IPS-NIHi11 (cell line): ENCODE measurements at places on chromosomes 11 and 22.
A peak's percentile ranks its signal among the peaks of the same experiment; 100 is the strongest.

GRCh38 chr11:116910378-116910777 lies 73.0 kb upstream of the APOA1 start:
- DNase-seq: no peak

DNA sequence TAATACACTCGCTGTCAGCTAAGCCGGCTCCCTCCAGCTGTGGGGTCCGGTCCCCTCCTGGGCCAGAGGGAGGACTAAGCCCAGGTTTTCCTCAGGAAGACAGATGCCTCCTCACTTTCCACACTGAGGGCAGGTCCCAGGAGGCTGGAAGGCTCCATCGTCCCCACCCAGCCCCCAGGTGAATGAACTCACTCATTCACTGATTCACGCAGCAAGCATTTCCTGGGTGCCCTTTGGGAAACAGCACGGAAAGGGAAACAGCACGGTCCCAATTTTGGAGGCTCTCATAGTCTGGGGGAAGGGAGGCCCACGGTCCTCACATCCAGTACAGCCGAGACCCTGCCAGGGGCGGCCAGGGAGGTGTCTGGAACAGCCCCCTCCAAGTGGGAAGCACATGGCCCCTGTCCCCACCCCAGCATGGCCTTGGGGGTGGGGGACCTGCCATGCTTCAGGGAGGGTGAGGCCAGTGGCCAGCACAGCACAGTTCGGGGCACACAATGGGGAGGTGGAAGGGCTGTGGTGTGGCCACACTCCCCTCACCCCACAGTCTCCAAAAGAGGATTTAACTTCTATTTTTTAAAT lies 9.3 kb upstream of the TH start:
- DNase-seq: no peak

DNA sequence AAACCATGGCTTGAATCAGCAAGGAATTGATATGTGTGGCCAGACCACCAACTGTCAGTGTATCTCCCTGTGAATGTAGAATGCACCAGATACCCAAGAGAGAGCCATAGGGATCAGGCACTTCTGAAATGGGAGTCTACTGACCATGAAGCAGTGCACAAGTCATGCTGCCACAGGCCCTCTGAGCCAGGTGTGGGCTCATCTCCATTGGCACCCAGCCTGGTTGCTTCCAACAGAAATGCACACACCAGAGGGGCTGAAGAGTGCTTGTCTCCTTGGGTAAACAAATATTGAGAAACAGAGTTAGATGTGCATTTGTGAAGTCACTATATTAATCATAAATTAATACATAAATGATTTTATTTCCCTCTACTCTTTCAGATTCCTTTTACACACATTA lies 28.4 kb upstream of the PANX1 start:
- DNase-seq: no peak

DNA sequence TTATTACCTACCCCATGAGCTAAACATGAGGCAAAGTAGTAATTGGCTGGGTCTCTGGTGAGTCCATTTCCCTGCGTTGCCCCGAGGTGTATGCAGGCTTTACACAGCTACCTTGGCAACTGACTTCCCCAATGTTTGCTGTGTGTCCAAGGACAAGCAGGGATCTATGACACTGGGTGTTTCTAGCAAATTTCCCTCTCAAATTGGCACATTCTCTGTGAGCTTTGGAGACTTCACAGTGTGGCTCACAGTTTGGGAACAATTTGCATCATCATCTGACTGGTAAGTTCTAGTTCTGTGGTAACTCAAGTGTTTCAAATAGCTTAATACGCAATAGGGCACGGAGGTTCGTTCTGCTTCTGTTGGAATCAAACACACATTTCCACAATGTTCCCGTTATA lies 12.5 kb downstream of the NNMT start:
- DNase-seq: no peak

DNA sequence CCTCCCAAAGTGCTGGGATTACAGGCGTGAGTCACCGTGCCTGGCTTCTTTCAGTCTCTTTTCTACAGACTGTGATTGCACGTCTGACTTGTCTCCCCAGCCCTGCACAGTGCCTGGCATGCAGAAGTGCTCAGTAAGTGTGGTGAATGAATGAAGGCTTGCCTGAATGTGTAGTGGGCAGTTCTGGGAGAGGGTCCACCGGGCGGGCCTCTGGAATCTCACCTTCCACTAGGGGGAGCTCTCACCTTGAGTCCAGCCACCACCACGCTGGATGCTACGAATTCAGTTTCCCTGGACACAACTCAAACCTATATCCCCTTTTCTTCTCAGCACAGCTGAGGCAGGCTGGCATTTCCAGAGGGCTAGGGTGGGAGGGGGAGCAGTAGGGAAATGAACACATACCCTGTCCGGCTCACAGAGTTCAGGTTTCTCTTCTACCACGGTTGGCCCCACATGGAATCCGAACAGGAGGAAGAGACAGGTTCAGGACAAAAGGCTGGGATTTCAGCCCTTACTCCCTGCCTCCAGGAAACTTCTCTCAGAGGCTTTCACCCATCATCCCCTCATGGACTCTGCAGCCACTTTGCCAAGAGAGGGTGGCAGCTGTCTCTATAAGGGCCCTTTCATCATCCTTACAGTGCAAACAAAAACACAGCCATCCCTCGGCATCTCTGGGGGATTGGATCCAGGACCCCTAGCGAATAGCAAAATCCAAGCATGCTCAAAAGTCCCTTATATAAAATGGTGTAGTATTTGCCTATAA lies 86.8 kb downstream of the NECTIN1 start:
- peak; percentile 76 for DNase-seq

- peak; percentile 83 for DNase-seq
These were observed 72.9 kb upstream of the SEPTIN5 start for GRCh38 chr22:19641254-19641982.

DNA sequence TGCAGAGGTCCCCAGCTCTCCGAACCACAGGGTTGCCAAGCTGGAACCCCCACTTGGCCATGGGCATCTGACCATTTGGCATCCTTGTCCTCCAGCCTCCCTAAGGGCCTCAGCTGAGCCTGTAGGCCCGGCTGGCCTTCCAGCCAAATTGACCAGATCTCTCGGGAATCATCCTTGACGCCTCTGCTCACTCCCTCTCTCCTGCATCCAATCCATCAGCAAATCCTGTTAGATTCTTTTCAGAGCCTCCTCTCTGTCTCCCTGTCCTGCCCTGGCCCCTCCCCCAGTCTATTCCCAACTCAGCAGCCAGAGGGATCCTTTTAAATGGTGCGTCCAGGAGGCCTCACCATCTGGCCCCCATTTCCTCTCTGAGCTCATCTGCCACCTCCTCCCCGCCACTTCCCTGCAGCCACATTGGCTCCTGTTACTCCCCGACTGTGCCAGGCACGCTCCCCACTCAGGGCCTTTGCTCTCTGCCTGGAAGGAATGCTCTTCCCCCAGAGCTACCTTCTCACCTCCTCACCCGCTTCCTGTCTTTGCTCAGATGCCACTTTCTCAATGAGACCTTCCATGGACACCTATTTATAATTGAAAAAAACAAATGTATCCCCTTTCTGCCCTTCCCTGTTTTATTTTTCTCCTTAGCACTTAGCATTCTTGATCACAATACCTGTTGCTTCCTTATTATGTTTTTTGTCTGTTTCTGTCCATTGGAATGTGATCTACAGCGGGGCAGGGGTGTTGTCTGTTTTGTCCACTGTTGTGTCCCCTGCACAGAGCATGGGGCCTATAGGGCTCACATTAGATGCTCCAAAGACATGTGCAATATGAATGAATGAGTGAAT lies 78.1 kb downstream of the NFAM1 start:
- DNase-seq: peak; percentile 62

DNA sequence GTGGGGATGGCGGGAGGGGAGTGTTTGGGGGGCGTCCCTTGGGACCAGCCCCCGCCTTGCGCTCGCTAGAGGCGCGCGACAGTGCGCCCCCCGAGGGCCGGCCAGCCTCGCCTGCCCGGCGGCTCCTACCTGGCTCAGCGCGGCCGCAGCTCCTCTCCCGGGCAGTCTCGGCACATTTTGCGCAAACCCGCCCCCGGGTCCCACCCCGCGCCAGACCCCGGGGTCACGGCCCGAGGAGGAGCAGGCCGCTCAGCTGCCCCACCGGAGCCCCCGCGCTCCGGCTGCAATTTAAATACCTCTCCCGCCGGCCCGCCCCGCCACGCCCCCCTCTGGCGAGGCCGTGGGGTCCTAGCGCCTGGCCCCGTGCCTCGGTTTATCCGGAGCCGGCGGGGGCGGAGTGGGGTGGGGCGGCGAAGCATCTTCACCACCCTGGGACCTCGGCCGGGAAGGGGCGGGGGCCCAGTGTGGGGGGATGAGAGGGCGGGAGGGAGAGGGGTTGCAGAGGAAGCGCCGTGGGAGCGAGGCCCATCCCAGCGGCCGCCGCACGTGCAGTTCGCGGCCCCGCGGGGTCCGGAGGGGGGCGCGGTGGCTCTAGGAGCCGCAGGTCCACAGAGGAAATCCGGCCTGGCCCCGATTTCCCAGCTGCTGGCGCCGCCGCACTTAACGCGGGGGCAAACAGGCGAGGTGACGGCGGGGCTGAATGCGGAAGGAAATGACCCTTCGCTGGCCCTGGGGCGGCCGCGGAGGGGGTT lies at the start of gene LRRC32:
Gene LRRC32, minus strand, starts transcription at position 263 of the 752 bp plus-strand sequence. CDS start 4,793 bp downstream, outside the sequence.
- DNase-seq: peak; percentile 86

GRCh38 chr22:40898850-40899357 lies 37.0 kb upstream of the DNAJB7 start:
- peak; percentile 30 for DNase-seq
